Activated naive CD4-positive, alpha-beta T cell (primary cell): ENCODE measurements at places on chromosomes 2 and 18.

GRCh38 chr2:239942090-239942489 is 83.1 kb downstream of the NDUFA10 start:
- DNase-seq, result no peak

- no peak for DNase-seq
Measured at GRCh38 chr2:204717591-204717990, 172.3 kb downstream of the PARD3B start.

- no peak for DNase-seq
Measured at GRCh38 chr2:3759331-3759730, 56.0 kb downstream of the DCDC2C start.

- DNase-seq, result no peak
Measured at GRCh38 chr18:39946623-39947061, 2008.4 kb upstream of the PIK3C3 start.

- DNase-seq, result no peak
Measured at GRCh38 chr2:38748943-38749804, 2.0 kb downstream of the SRSF7 start.

- DNase-seq, result no peak
Measured at GRCh38 chr18:39134255-39134654, 1568.7 kb upstream of the CELF4 start.

- DNase-seq, result no peak
Measured at GRCh38 chr2:26915316-26915715, 55.1 kb upstream of the MAPRE3 start.

DNA sequence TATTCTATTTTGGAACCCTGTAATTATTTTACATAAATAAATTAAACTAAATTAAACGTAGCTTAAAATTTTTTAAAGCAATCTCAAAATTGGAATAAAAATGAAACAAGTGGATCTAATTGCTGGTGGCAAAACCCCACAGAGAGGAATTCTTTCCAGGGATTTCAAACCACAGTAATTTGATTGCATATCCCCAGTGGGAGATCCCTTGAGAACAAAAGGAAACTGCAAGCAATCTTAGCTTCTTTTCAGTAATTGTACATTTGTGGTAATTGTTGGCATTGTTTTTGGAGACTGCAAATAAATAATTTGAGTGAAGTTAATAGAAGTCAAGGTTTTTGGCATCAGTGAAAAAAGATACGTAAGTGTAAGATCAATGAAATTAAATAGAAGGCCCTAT is 58.7 kb upstream of the MYCN start:
- no peak for DNase-seq
